ENCODE measurements at places on chromosomes 11 and 22.

DNA sequence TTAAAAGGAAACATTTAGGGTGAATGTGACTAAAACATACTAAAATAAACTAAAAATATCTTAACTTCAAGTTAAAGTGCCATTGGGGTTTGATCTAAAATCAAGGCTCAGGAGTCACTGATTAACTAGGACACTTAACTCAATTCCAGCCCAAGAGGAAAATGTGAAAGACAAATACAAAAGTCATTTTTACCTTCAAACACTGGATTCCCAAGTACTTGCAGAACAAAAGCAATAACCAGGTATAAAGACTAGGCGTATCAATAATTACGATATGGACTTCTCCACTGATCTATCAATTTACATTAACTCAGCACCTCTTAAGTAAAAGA, 15.6 kb downstream of the ALKBH8 start:
- no peak for DNase-seq

DNA sequence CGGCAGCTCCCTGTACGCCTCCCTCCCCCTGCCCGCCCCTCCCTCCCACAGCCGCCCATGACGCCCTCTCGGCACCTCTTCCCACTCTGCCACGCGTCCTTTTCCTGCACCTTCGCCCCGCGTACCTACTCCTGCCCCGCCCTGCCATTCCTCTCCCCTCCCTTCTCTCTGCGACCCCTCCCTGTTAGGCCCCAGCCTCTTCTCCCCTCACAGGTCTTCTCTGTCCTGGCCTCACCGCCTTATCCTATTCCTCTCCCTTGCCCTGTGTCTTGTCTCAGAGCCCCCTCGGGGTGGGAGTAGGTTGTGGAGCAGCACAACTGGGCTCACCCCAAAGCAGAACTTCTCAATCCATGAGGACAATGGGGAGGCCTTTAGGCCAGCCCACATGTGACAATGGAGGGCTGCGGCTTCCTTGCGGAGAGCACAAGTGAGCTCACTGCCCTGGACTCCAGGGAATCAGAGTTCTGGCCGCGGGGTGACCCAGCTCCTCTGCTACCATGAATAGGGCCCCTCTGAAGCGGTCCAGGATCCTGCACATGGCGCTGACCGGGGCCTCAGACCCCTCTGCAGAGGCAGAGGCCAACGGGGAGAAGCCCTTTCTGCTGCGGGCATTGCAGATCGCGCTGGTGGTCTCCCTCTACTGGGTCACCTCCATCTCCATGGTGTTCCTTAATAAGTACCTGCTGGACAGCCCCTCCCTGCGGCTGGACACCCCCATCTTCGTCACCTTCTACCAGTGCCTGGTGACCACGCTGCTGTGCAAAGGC, 539 bp downstream of the SLC35C1 start:
- DNase-seq: peak; percentile 65

GRCh38 chr11:75276686-75277085, 36.1 kb downstream of the TPBGL start:
- DNase-seq: no peak

- DNase-seq: no peak
These were observed 1.7 kb upstream of the LRRC4C start for GRCh38 chr11:41461057-41461681.

GRCh38 chr11:119318240-119319135, 1.6 kb upstream of the MCAM start:
- no peak for DNase-seq

DNA sequence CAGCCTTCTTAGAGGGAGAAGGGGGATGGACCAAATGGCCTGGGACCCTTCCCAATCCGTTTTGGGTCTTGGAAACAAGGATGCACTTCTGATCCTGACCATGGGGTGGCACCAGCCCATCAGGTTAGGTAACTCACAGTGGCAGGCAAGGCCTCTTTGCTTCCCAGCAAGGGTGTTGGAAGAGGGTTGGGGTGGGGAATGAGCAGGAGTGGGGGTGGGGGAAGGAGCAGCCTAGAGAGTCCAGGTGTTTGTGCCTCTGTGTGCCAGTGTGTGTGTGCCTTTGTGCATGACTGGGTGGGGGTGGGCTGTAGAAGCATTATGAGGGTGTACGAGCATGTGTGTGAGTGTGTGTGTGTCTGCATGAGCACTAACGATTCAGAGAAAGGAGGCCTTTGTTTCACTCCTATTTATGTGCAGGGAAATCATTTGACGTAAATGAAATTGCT, 213.1 kb downstream of the INSC start:
- DNase-seq: no peak

DNA sequence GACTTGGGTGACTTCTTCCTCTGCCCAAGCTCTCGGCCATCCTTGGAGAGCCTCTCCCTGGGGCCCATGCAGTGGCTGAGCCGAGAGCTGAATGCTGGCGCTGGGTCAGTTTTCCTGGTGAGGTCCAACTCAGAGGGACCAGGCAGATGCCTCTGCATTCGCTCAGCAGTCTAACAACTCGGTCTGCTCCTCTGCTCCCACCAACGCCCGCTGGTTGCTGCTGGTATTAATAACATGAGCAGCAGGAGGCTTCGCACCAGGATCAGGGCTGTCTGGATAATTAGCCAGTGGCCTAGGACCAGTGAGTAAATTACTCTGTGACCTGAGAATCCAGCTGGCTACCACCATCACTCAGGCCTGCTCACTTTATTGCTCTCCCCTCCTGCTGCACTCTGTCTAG, 77.7 kb upstream of the FAM181B start:
- no peak for DNase-seq

- DNase-seq: no peak
These were observed 2.0 kb downstream of the PACS1 start for GRCh38 chr11:66072081-66072480.

GRCh38 chr11:135036488-135037297, 624.7 kb upstream of the B3GAT1 start:
- DNase-seq: no peak

GRCh38 chr22:45069925-45070324, 60.1 kb upstream of the PHF21B start:
- no peak for DNase-seq

- peak; percentile 93 for DNase-seq
These were observed at the start of the genes ARHGAP1 and ZNF408 for GRCh38 chr11:46700241-46701077. Gene ARHGAP1, minus strand, starts transcription at chr11:46700619. Its CDS starts 4,512 bp downstream, at chr11:46696107. Gene ZNF408, plus strand, starts transcription at chr11:46701031. Its CDS starts 17 bp downstream, at chr11:46701048.

- DNase-seq: no peak
These were observed 38.8 kb downstream of the FLI1 start for GRCh38 chr11:128732471-128733277.

GRCh38 chr11:2383852-2384804, 7.0 kb downstream of the CD81 start:
- DNase-seq: no peak

DNA sequence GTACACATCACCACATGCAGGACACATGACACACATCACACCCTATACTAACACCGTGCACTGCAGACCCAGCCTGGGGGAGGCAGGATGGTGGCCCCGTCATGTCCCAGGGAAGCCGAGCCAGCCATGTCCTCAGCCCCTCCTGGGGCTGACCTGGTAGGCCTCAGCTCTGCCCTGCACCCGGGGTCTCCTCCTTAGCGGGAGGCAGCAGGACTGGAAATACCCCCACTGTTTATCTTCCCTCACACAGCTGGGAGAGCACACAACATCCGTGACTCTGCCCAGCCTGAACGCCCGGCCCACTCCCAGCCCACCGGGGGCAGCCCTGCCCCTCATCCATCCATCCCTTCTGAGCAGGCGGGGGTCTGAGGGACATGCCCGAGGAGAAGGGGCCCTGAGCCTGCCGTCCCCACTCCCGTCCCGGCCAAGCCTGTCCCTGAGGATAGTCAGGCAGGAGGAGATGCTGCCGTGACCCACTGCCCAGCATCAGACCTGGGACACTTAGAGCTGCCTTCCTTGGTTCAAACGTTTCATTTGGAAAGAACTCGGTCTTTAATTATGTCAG, 945.0 kb downstream of the BRD1 start:
- no peak for DNase-seq

DNA sequence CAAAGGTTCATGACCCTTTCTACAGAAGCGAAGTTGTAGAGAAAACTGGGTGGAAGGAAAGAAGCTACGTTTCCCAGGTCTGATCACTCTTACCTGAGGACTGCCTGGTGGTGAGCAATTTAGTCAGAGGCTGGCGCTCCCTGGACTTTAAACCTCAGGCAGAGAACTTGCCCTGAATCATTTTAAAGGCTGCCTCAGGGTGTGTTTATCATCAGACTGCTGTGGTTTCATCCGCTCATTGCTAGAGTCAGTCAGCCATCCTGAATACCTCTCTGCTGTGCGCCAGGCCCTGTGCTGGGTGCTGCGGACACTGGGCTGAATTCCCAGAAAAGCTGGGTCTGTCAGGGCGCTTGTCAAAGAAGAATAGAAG, 2.7 kb downstream of the DTX4 start:
- no peak for DNase-seq

- no peak for DNase-seq
These were observed 30.8 kb downstream of the GLYATL2 start for GRCh38 chr11:58813693-58814092.

DNA sequence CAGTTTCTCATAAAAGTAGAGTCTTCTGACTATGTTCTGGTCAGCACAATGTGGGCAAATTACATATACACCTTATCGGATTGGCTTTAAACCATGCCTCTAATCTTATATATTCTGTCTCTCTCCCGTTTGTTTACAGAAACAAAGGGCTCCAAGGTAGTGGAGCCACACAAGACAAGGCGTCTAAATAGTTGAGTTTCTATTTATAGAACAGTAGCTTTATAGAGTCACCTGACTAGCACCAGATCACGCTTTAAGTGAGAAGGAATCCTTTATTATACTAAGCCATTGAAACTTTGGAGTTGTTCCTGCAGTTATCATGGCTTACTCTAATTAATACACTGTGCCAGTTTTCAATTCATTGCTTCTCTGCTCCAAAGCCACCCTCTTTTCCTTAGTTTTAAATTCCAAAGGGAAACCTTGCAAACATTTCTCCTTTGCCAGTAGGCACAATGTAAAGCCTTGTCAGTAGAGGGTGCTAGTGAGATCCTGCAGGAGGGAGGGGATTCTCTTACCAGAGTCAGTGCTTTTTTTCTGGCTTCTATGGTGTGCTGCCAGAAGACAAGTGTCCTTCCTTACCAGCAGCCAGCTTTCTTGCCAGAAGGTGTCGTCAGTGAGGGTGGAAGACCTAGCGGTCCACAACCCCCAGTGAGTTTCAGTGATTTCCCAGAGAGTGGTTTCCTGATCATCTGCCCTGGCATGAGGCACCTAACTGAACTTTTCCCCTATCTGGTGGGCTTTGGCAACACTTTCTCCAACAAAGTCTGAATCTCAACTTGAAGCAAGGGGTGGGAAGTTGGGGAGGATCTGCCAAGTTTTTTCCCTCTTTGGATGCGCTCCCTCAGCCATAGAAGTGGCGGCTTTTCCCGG, 71.7 kb downstream of the RAB38 start:
- DNase-seq: no peak

DNA sequence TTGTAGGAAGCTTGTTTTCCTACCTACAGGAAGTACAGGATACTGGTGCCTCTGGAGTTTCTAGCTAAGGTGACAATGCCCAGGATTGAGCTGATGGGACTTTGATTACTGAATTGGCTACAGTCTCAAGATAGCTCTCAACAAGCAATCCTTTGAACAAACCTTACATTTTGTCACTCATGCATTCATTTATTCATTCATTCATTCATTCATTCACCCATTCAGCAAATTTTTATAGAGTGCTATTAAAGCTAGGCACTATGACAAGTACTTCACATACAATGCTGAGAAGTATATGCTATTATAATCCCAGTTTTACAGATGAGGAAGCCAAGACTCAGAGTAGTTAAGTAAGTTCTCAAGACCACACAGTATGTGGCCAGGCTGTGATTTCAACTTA, 103.1 kb upstream of the MTMR2 start:
- no peak for DNase-seq

DNA sequence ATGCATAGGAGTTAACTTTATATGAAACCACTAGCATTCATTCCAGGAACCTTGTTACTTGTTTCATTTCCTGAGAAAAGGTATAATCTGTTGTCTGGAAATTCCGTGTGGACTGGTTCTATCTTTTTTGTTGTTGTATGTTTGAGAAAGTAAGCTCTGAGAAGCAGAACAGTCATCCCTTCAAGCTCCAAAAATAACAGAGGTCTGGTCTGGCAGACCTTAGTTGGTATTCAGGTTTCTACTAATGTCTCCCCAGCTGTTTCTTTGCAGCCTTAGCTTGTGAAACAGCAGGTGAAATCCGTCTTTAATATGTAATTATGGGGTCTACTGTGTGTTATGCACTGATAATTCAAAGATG, 2.4 kb downstream of the RNF121 start:
- DNase-seq: no peak

GRCh38 chr11:111735262-111736116, 30.7 kb downstream of the PPP2R1B start:
- DNase-seq: no peak

DNA sequence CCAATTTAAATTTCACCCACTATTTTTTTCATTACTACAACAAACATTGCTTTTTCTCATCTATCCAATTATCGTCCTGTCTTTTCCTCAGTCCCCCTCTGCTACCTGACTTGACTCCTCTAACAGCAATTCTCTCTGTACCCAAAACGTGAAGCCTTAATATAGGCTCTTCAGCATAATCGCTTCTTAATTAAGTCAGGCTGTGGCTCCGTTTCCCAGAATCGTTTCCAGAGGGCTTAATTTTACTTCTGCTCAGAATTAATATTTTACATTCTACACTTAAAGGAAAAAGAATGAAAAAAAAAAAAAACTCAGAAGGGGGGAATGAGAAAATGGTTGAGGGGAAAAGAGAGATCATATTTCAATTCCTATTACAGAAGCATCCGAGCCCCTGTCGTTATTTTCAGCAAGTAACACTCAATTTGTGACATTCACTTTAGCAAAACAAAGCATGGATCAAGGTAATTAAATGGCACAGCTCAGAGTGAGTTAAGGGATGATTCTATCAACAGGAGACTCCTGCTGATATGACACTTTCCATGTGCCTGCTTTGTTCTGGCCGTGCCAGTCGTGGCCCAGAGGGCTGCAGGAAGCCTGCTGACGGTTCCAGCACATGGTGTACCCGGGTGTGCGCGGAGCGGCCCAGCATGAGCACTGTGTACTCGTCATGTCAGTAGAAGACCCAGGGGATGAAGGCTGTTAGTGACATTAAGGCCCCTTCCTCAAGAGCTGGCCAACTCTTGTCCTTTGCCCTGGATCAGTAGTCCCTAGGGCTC, 272.5 kb downstream of the NTM start:
- DNase-seq: no peak

- DNase-seq: no peak
These were observed 15.8 kb upstream of the TCF20 start for GRCh38 chr22:42286205-42286604.

- DNase-seq: no peak
These were observed 251 bp upstream of the UQCC3 start for GRCh38 chr11:62671236-62671607.

DNA sequence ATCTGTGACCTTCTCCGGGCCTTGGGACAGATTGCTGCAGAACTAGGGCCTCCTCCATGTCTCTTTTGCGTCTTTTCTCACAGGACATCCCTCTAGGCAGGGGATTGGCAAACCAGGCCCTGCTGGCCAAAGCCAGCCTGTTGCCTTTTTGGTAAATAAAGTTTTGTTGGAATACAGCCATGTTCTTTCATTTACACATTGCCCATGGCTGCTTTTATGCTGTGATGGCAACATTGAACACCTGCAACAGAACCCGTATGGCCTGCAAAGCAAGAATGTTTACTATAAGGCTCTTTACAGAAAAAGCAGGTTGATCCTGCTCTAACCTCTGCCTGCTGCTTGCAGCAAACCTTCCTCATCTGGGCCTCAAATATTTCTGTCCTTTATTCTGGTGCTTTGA, 56.8 kb upstream of the B3GAT1 start:
- DNase-seq: no peak

- no peak for DNase-seq
These were observed 258.3 kb downstream of the LRRC4C start for GRCh38 chr11:41201156-41201555.

Data from bone marrow (tissue), 2 donors.